ENCODE measurements at places on chromosomes 4 and X.

DNA sequence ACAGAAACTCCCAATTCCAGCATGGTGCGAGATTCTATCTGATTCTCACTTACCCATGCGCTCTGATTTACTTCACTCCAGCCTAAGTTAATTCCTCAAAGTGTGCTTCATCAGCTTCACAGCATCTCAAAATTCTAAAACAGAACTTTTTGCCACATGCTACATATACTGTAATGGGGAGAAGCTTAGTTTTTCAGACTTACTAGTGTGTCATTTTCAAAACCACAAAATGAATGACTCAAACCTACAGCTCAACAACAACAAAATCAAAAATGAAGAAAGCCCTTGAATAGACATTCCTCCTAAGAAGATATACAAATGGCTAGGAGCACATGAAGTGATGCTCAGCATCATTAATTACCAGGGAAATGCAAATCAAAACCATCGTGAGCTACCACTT lies 14.9 kb downstream of the IRF2 start:
- no peak for DNase-seq

DNA sequence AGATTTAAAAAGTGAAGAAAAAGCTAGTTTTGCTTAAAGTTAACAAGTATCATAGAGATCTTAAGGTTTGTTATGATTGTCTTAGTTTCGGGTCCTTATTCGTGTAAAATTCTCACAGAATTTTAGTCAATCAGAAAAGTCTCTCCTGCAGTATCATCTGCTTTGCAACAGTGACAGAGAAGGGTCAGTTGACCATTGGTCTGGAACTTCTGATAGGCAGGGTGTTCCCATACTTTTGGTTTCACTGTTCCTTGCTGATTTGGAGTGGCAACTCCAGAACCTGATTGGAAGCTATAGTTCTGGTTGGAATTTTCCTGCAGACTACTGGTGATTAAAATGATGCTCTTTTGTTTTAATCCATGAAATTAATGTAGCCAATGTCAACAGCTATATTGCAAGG lies 1.8 kb downstream of the IL15 start:
- DNase-seq: no peak

DNA sequence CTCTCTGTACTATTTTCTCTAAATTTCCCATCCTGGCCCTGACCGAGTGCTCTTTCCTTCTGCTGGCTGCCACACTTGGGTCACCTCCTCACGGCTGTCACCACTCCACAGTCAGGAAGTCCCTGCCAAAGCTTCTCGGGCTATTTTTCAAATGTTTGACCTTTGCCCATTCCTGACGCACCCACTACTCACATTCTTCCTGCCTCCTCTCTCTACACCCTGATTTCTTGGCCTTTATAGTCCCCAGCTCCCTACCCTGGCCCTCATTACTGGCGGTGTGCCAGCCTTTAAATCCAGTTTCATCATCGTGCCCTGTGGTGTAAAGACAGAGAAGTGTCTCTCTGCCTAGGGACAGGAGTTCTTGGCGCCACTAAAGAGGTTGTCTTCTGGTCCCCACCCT lies 46.4 kb upstream of the GATB start:
- DNase-seq: no peak

GRCh38 chr4:123096038-123096437 lies 173.6 kb upstream of the NUDT6 start:
- no peak for DNase-seq

- no peak for DNase-seq
Observed at GRCh38 chrX:44012484-44013096, 39.4 kb upstream of the NDP start.

- DNase-seq: no peak
Observed at GRCh38 chr4:66178906-66179305, 508.6 kb upstream of the EPHA5 start.

- DNase-seq: no peak
Observed at GRCh38 chr4:154732669-154733068, 11.1 kb upstream of the LRAT start.

GRCh38 chr4:25235401-25235800 lies 1.6 kb downstream of the PI4K2B start:
- no peak for DNase-seq

- DNase-seq: no peak
Observed at GRCh38 chr4:183848805-183849204, 56.3 kb upstream of the STOX2 start.

- DNase-seq: no peak
Observed at GRCh38 chr4:108884596-108884995, 121.7 kb upstream of the ETNPPL start.

GRCh38 chrX:9878146-9878820 lies 88.9 kb upstream of the CLDN34 start:
- DNase-seq: no peak

GRCh38 chr4:52112411-52112810 lies 61.3 kb downstream of the SPATA18 start:
- no peak for DNase-seq

DNA sequence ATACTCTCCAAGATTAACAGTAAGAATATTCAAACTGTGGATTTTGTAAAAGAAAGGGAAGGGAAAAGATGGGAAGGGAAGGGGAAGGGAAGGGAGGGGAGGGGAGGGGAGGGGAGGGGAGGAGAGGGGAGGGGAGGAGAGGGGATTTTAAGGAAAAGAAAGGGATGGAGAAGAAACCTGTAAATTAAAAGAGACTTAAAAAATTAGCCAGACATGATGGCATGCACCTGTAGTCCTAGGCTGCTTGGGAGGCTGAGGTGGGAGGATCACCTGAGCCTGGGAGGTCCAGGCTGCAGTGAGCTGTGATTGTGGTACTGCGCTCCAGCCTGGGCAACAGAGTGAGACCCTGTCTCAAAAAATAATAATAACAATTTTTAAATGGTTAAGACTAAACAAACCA lies 83.7 kb downstream of the USP46 start:
- no peak for DNase-seq

GRCh38 chr4:121030711-121031110 lies 41.6 kb downstream of the NDNF start:
- no peak for DNase-seq

DNA sequence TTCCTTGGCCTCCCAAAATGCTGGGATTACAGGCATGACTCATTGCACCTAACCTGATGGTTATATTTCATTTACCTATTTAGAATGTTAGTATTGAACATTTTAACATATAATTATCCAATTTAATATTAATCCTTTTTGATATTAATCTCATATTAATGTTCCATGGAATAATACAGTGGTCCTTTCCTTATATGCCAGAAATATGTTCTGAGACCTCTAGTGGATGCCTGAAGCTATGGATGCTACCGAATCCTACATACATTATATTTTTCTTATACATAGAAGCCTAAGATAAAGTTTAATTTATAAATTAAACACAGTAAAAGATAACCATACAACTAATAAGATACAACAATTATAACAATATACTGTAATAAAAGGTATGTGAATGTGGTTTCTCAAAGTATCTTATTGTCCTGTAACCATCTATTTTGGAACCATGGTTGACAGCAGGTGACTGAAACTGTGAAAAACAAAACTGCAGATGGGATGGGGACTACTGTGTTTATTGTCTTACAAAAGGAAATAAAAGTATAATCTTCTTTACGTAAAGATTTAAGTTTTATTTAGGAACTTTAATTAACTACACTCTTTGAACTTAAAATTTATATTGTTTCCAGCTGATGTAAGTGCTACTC lies 431.4 kb downstream of the GRID2 start:
- no peak for DNase-seq

DNA sequence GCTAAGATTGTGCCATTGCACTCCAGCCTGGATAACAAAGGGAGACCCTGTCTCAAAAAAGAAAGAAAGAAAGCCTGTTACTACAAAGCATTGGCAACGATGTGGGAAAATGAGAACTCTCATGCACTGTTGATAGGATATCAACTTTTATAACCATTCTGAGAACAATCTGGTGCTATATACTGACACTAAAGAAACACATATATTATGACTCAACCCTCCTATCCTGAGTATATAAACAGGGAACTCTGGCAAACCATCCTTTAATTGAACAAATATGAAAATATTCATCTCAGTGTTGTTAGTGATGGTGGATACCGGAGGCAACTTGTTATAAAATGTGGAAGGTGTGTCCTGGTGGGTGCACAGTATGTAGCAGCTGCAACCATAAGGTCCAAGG lies 53.0 kb upstream of the SOD3 start:
- DNase-seq: no peak

- DNase-seq: no peak
Observed at GRCh38 chr4:27917381-27917780, 1056.7 kb downstream of the STIM2 start.

DNA sequence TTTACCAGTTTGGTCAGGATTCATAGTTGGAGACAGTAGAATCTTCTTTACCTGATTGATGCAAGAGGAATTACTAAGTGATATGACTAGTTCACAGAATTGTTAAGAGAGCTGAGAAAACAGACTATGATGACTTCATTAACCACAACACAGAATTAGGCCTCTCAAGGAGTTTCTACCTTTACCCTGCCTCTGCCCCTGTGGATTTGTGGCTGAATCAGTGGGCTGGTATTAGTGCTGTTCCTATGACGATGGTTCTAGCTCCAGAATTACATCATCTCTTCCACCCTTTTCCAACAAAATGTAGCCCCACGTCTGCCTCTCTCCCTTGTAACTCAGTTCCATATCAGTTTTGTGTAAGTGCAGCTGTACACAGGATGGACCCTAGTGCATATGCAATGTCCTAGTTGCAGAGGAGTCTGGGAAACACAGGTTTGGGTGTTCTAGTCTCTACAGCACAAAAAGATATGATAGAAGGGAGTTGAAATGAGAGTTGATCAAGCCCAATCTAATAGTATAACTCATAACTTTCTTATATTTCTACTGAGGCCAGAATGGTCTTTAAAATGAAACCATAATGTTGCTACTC lies 99.3 kb downstream of the ANXA5 start:
- DNase-seq: no peak

DNA sequence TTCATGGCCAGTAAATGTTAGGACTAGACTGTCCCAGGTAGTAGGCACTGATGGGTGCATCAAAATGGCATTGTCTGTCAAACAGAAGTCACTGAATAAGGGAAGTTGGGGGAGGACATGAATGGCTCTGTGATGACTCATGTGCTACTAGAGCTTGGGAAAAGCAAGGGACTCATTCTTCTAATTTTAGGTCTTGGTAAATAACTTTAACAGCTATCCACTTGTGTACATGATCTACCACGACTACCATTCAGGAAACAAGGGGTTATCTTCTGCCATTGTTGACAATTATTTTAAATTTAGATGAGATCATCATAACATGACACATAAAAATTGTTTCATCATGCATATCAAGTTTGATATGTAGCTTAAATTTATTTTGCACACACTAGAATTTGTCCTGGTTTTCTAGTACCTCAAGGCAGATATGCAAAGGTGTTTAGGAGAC lies 6.3 kb downstream of the AREG start:
- no peak for DNase-seq

- no peak for DNase-seq
Observed at GRCh38 chr4:152283801-152284470, 252.0 kb downstream of the FBXW7 start.

- no peak for DNase-seq
Observed at GRCh38 chrX:131588995-131589394, 45.1 kb downstream of the OR13H1 start.

- no peak for DNase-seq
Observed at GRCh38 chr4:140186651-140187315, 32.8 kb upstream of the MAML3 start.

DNA sequence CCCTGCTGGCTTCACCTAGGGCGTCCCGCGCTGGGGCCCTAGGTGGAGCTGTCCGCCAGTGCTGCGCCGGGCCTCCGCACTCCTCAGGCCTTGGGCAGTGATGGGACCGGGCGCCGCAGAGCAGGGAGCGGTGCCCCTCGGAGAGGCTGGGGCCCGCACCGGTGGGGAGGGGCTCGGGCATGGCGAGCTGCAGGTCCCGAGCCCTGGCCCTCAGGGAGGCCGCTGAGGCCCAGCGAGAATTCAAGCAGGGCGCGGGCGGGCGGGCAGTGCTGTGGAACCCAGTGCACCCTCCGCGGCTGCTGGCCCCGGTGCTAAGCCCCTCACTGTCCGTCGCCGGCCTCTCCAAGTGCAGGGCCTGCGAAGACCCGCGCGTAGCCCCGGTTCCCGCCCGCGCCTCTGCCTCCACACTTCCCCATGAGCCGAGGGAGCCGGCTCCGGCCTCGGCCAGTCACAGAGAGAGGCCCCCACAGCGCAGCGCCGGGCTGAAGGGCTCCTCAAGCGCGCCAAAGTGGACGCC lies 565.1 kb upstream of the NDST4 start:
- DNase-seq: no peak

GRCh38 chrX:85994228-85994627 lies 53.1 kb downstream of the CHM start:
- no peak for DNase-seq

DNA sequence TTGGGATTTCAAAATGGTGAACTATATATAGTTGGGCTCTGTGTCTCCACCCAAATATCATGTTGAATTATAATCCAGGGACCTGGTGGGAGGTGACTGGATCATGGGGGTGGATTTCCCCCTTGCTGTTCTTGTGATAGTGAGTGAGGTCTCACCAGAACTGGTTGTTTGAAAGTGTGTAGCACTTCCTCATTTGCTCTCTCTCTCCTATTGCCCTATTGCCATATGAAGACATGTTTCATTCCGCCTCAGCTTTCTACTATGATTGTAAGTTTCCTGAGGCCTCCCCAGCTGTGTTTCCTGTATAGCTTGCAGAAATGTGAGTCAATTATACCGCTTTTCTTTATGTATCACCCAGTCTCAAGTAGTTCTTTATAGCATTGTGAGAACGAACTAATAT lies 545.6 kb downstream of the TRAM1L1 start:
- no peak for DNase-seq

GRCh38 chr4:114149-114548 lies 10.2 kb upstream of the ZNF718 start:
- no peak for DNase-seq

GRCh38 chrX:128106630-128107029 lies 54.4 kb upstream of the ACTRT1 start:
- DNase-seq: no peak

DNA sequence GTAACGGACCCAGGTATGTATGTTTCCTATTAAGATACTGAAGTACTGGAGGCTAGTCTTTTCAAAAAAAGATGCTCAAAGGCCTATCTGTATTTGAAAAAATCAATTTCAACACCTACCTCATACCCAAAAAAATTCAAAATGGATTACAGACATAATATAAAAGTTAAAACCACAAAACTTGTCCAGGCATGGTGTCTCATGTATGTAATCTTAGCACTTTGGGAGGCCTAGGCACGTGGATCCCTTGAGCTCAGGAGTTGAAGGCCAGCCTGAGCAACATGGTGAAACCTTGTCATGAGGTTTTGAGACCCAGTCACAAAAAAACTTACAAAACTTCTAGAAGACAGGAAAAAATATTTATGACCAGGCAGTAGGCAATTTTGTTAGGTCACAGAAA lies 16.7 kb downstream of the RBMX start:
- no peak for DNase-seq

- DNase-seq: no peak
Observed at GRCh38 chrX:71454222-71454621, 78.7 kb upstream of the OGT start.

- no peak for DNase-seq
Observed at GRCh38 chr4:81003597-81004111, 26.9 kb upstream of the BMP3 start.

GRCh38 chr4:21872101-21872500 lies 76.5 kb downstream of the KCNIP4 start:
- DNase-seq: no peak

- DNase-seq: no peak
Observed at GRCh38 chrX:137565318-137565904, 516 bp upstream of the ZIC3 start.

All from activated CD4-positive, CD25-positive, alpha-beta regulatory T cell treated with anti-CD3 and anti-CD28 coated beads, Interleukin-2, amount 50 U/mL, for 72 hours (primary cell).